ENCODE measurements at places on chromosomes 5 and 9.
A peak's percentile ranks its signal among the peaks of the same experiment; 100 is the strongest.

GRCh38 chr5:125655156-125655555, 768.1 kb upstream of the GRAMD2B start:
- H3K27ac ChIP-seq, result no peak overlapping the region
- H3K27me3 ChIP-seq, result no peaks in the 10 kb centered on the region
- H3K36me3 ChIP-seq, result no peaks in the 10 kb centered on the region
- no peak overlapping the region for H3K4me3 ChIP-seq

- peaks cover 26% of the 10 kb centered on the region for H3K4me1 ChIP-seq
- H3K27ac ChIP-seq, result no peak overlapping the region
- no peak overlapping the region for H3K4me3 ChIP-seq
Measured at GRCh38 chr5:171965745-171966144, 40.7 kb downstream of the FBXW11 start.

DNA sequence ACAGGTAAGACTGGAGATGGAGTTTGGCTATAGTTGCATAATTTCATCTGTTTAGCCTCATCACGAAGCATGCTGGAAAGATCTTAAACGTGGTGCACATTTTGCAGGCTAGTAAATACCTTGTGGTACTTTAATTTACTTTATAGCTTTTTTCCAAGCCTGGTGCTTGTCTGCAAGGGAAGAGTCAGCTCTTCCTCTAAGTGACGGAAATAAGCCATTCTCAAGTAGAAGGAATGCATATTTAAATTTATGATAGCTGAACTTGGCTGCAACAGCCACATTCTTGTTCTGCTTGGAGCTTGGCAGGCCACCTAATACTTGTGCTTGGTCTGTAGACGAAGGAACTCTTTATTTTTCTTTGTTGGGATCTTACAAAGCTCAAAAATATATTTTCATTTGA, 188.0 kb upstream of the PIK3R1 start:
- H3K4me3 ChIP-seq, result no peak overlapping the region
- H3K27me3 ChIP-seq, result no peaks in the 10 kb centered on the region
- H3K36me3 ChIP-seq, result no peaks in the 10 kb centered on the region

- no peak overlapping the region for H3K27ac ChIP-seq
- peaks cover 23% of the 10 kb centered on the region for H3K36me3 ChIP-seq
- no peak overlapping the region for H3K4me3 ChIP-seq
- H3K27me3 ChIP-seq, result no peaks in the 10 kb centered on the region
- no peak for DNase-seq
Measured at GRCh38 chr5:465591-466403, 22.8 kb downstream of the EXOC3 start.

GRCh38 chr9:35357826-35358225, 132.1 kb upstream of the RUSC2 start:
- no peaks in the 10 kb centered on the region for H3K27me3 ChIP-seq
- H3K27ac ChIP-seq, result no peak overlapping the region
- no peaks in the 10 kb centered on the region for H3K36me3 ChIP-seq
- DNase-seq, result no peak
- H3K4me1 ChIP-seq, result peaks cover 9% of the 10 kb centered on the region

DNA sequence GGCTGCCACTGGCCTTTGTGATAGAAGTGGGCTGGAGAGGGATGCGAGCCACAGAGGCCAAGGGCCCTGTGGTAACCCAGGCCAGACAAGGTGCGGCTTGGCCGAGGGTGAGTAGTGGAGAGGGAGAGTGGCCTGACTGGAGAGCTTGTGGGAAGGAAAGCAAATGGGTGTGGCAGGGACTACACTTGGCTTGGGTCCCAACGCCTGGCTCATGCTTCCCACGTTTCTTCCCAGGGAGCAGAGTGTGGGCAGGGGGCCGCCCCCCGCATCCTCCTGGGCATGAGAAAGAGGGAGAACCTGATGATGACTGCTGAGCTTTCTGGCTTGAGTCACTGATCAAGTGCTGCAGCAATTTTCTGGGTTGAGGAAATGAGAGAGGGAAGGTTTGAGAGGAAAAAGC, 95.7 kb downstream of the ANKH start:
- DNase-seq, result peak; percentile 30
- H3K36me3 ChIP-seq, result no peaks in the 10 kb centered on the region
- no peak overlapping the region for H3K27ac ChIP-seq
- no peaks in the 10 kb centered on the region for H3K4me1 ChIP-seq
- H3K27me3 ChIP-seq, result no peaks in the 10 kb centered on the region

- no peak for DNase-seq
- H3K27ac ChIP-seq, result peak overlapping the region; percentile 14
- no peaks in the 10 kb centered on the region for H3K36me3 ChIP-seq
- peaks cover 21% of the 10 kb centered on the region for H3K4me1 ChIP-seq
- no peaks in the 10 kb centered on the region for H3K27me3 ChIP-seq
- H3K4me3 ChIP-seq, result peak overlapping the region; percentile 99
Measured at GRCh38 chr5:112975721-112976431, 722 bp upstream of the DCP2 start.

DNA sequence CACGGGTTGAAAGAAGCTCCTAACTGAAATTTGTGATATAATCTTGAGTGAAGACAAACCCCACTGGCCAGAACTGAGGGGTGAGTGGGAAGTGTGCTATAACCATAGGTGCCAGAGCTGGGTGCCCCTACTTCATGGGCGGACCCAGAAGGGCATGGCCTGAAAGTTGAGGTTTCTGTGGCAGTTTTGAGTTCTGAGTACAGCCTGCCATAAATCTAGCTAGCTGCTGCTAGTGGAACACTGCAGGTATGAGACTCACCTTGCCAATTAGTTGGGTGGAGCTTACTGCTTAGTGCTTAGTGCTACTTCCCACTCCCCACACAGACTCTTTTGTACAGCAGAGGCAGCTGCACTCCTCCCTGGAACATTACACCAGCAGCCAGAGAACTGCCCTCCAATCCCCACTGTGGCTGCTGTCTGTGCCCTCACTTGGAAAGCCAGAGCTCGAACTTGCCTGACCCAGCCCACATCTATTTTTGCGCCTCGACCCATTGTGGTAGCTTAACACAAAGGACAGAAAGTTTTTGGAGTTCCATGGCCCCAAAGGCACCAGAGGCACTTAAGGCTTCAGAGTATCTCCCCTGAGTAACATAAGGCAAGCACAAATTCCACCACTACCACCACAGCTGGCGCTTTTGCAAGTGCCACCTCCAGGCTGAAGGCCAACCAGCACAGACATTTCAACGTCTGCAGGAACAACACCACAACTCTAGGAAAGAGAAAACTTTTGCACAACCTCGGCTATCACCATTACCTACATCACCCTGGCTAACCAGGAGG, 27.1 kb upstream of the PTGER4 start:
- no peaks in the 10 kb centered on the region for H3K36me3 ChIP-seq
- no peaks in the 10 kb centered on the region for H3K4me1 ChIP-seq
- no peak for DNase-seq

DNA sequence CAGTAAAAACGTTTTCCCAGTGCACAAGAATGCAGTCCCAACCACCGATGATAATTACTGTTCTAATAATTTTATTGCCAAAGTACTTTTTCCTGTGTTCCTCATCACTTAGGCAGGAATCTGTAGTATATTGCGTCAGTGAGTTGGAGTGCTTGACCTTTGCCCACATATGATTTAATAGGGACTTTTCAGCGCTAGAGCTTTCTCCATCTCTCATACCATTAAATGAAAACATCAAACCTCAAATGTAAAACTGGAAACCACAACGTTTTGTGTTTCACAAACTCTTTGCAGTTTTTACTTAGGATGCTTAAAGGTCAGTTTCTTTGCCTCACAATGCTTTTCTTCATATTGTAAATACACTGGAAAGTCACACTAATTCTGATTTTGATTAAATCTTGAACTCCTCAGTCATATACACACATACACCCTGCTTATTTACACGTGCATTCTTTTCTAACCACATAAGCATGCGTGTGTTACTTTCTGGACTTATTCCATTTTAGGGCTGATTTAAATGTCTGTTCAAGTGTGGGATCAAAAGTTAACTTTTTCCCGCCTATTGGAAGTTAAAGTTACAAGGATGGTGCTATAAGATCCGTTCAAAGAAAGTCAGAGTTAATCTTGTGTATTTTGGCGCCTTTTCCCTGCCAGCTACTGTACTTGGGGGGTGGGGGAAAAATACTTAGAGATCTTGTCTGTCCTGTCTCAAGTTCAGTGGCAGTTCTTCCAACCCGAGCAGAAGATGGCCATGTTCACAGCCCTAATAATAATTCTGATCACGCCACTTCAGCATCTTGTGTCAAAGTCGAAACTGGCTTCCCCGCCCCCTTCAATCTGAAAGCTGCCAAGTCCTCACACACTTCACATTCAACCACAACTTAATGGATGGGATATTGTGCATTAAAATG, 6.6 kb upstream of the NFIB start:
- no peaks in the 10 kb centered on the region for H3K27me3 ChIP-seq
- peak overlapping the region; percentile 32 for H3K4me3 ChIP-seq
- peak overlapping the region; percentile 94 for H3K27ac ChIP-seq

- no peaks in the 10 kb centered on the region for H3K4me1 ChIP-seq
- no peaks in the 10 kb centered on the region for H3K36me3 ChIP-seq
- no peak overlapping the region for H3K4me3 ChIP-seq
Measured at GRCh38 chr9:121784731-121785411, 133.4 kb downstream of the DAB2IP start.

GRCh38 chr9:134052491-134052890, 15.3 kb downstream of the BRD3 start:
- no peak for DNase-seq
- H3K36me3 ChIP-seq, result no peaks in the 10 kb centered on the region
- no peak overlapping the region for H3K4me3 ChIP-seq
- no peaks in the 10 kb centered on the region for H3K4me1 ChIP-seq

DNA sequence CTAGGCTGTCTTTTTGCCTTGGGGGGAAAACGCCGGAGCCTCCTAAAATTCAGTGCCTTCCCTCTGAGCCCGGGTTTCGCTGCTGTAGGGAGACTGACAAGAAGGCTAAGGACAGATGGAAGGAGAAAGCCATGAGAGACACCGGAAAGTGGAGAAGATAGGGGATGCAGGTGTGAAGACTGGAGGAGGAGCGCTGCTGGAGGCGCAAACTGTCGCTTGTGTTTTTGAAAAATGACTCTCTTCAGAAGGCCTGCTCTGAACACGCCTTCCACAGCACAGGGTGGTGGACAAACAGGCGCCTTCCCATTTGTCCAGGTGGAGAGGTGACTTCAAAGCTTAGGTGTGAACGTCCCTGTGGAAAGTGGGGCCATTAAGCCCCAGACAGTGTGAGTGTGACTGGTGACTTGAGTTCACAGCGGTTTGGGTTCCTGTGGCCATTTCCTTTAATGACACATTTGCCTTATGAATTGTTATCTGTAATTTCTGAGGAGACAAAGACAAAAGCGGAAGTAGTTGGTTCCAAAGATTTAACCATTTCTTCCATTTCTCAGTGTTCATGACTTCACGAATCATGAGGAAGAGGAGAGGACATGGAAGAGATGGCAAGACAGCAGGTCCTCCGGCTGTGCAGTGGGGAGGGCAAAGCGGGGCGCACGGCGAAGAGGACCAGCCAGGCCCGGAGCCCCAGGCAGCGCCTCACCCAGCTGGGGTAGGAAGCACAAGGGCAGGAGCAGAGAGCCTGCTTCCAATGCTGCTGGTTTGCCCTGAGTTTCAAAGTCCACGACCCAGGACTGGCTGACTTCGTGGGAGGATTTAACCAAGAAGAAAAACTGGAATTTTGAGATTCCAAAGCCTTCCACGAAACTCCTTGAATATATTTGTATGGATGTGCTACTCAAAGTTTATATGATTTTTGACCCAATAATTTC, 27.8 kb upstream of the SEMA4D start:
- no peaks in the 10 kb centered on the region for H3K27me3 ChIP-seq
- no peak overlapping the region for H3K4me3 ChIP-seq
- H3K36me3 ChIP-seq, result no peaks in the 10 kb centered on the region
- no peak overlapping the region for H3K27ac ChIP-seq

- no peaks in the 10 kb centered on the region for H3K36me3 ChIP-seq
- peaks cover 17% of the 10 kb centered on the region for H3K4me1 ChIP-seq
- no peaks in the 10 kb centered on the region for H3K27me3 ChIP-seq
- no peak for DNase-seq
- H3K4me3 ChIP-seq, result no peak overlapping the region
Measured at GRCh38 chr5:10539687-10539998, 24.2 kb upstream of the ANKRD33B start.

GRCh38 chr5:136424835-136425584, 59.7 kb upstream of the TRPC7 start:
- H3K36me3 ChIP-seq, result no peaks in the 10 kb centered on the region
- DNase-seq, result peak; percentile 58
- no peak overlapping the region for H3K27ac ChIP-seq
- no peaks in the 10 kb centered on the region for H3K4me1 ChIP-seq

GRCh38 chr5:87899721-87900131, 368.9 kb downstream of the TMEM161B start:
- H3K4me3 ChIP-seq, result no peak overlapping the region
- H3K4me1 ChIP-seq, result no peaks in the 10 kb centered on the region
- H3K27ac ChIP-seq, result no peak overlapping the region
- no peaks in the 10 kb centered on the region for H3K36me3 ChIP-seq

- H3K27me3 ChIP-seq, result no peaks in the 10 kb centered on the region
- no peak for DNase-seq
- H3K36me3 ChIP-seq, result no peaks in the 10 kb centered on the region
- no peaks in the 10 kb centered on the region for H3K4me1 ChIP-seq
Measured at GRCh38 chr9:12922224-12922866, 147.5 kb downstream of the LURAP1L start.

- no peaks in the 10 kb centered on the region for H3K36me3 ChIP-seq
- H3K4me1 ChIP-seq, result peaks cover 19% of the 10 kb centered on the region
- no peaks in the 10 kb centered on the region for H3K27me3 ChIP-seq
- no peak overlapping the region for H3K27ac ChIP-seq
- H3K4me3 ChIP-seq, result no peak overlapping the region
Measured at GRCh38 chr5:98453296-98453695, 320.2 kb upstream of the RGMB start.

DNA sequence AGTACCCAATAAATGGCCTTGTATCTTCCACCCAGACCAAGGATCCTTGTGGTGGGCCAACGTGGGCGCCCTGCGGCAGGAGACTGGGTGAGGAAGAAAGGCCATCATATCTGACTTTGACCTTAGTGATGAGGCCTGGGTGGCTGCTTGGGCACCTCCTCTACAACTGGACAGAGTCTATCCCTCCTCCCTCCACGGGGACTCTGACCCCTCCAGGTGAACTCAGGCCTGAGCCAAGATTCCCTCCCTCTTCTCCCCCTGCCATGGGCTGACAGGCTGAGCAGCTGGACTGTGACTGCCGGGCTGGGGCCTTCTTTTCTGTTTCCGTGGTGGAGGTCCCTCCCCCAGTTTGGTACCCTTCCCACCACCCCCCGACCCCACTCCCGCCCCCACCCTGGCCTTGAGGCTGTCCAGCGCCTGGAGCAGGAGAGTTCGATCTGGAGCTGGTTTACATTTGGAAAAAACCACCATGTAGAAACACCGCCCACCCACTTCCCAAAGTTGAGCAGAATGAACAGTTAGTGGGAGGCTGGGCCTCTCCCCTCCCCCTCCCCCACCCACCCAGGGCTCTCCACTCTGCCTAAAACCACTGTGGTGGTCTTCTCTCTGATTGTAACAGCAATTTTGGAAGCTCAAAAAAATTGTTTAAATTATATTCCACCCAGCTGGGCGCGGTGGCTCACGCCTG, 1.2 kb upstream of the PHYHD1 start:
- H3K36me3 ChIP-seq, result peaks cover 15% of the 10 kb centered on the region
- peaks cover 45% of the 10 kb centered on the region for H3K4me1 ChIP-seq
- no peak overlapping the region for H3K27ac ChIP-seq
- no peak for DNase-seq
- H3K27me3 ChIP-seq, result no peaks in the 10 kb centered on the region
- H3K4me3 ChIP-seq, result no peak overlapping the region
